A549 treated with Hydrocortisone at 1 μM for 4 hours (cell line): ENCODE measurements at places on chromosomes 3 and 15. TPM values are rescaled to one million over a fixed set of nuclear protein-coding genes. Genes with fewer than 3 reads are reported as not detected.

Gene GRIP2
- total RNA-seq: 1.0 to 1.6 TPM (median 1.2 TPM) in 5 replicates

Gene SMCO1
- not detected in 5 replicates for total RNA-seq

Gene TM4SF18
- total RNA-seq: 30.3 to 41.5 TPM (median 33.5 TPM) in 5 replicates

Gene TMEM40
- total RNA-seq: 0.15 to 0.68 TPM (median 0.50 TPM) in 5 replicates

Gene ITIH3
- total RNA-seq: 0.06 to 0.21 TPM (median 0.18 TPM) in 3 of 5 replicates, not detected in the others

Gene GOLGA8G
- not detected in 5 replicates for total RNA-seq

Gene MESP2
- 0.24 to 0.84 TPM (median 0.48 TPM) in 5 replicates for total RNA-seq

Gene C3orf85
- total RNA-seq: not detected in 5 replicates

Gene SLC27A2
- total RNA-seq: 32.9 to 36.8 TPM (median 34.0 TPM) in 5 replicates

Gene EXD1
- 0.06 to 0.22 TPM in 2 of 5 replicates, not detected in the others for total RNA-seq

Gene CPNE9
- 0.10 to 0.30 TPM (median 0.18 TPM) in 5 replicates for total RNA-seq

Gene GASK1A
- total RNA-seq: not detected in 5 replicates

Gene CRBN
- total RNA-seq: 24.7 to 32.0 TPM (median 26.0 TPM) in 5 replicates

Gene USP19
- 20.0 to 23.6 TPM (median 21.9 TPM) in 5 replicates for total RNA-seq

Gene FGF12
- total RNA-seq: 0.39 to 0.98 TPM (median 0.63 TPM) in 5 replicates

Gene RBM15B
- total RNA-seq: 17.4 to 20.3 TPM (median 19.2 TPM) in 5 replicates

Gene GNB4
- total RNA-seq: 11.0 to 18.4 TPM (median 16.6 TPM) in 5 replicates

Gene SEMA3F
- total RNA-seq: 12.7 to 20.4 TPM (median 16.9 TPM) in 5 replicates

Gene MAGEL2
- not detected in 5 replicates for total RNA-seq

Gene PLAAT1
- 0.13 to 0.17 TPM in 2 of 5 replicates, not detected in the others for total RNA-seq

Gene PPM1L
- total RNA-seq: 0.37 to 0.91 TPM (median 0.56 TPM) in 5 replicates

Gene LRRC31
- not detected in 5 replicates for total RNA-seq

Gene SERPINI1
- total RNA-seq: 1.9 to 3.3 TPM (median 2.8 TPM) in 5 replicates

Gene CFAP20DC
- 2.1 to 2.7 TPM (median 2.2 TPM) in 5 replicates for total RNA-seq

Gene GP9
- total RNA-seq: not detected in 5 replicates

Gene IL17RB
- total RNA-seq: 0.68 to 1.1 TPM (median 0.74 TPM) in 5 replicates

Gene IL12A
- 1.2 to 1.7 TPM (median 1.6 TPM) in 5 replicates for total RNA-seq

Gene GOLGA8K
- 0.53 to 0.85 TPM (median 0.60 TPM) in 5 replicates for total RNA-seq

Gene B4GALT4
- 84.0 to 126 TPM (median 103 TPM) in 5 replicates for total RNA-seq

Gene GRK7
- total RNA-seq: 0.03 TPM in 1 of 5 replicates, not detected in the others

Gene PFKFB4
- total RNA-seq: 10.6 to 13.9 TPM (median 12.6 TPM) in 5 replicates

Gene GPR15
- total RNA-seq: not detected in 5 replicates

Gene FBXW12
- total RNA-seq: not detected in 5 replicates

Gene MUSTN1
- 0.20 to 0.32 TPM in 2 of 5 replicates, not detected in the others for total RNA-seq

Gene GOLGA8S
- 0.08 to 0.22 TPM (median 0.14 TPM) in 5 replicates for total RNA-seq

Gene MYZAP
- total RNA-seq: 1.1 to 1.3 TPM (median 1.2 TPM) in 5 replicates
